ENCODE measurements at places on chromosomes 2 and 18.

DNA sequence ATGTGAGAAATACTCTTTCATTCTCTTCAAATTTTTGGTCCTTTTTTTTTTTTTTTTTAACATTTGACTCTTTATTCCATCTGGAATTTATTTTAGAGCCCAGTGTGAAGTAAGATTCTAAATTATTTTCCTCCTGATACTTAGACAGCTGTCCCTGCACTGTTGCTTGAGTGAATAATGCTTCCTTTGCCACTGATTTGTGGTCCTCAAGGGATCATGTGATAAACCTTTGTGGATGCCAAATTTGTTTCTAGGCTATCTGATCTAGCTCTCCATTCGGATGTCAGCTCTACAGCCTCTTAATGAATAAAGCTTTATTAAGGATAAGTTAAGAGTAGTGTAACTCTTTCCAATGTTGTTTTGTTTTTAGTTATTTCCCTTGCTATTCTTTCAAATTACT is 142.3 kb downstream of the SMAD7 start:
- DNase-seq = no peak

DNA sequence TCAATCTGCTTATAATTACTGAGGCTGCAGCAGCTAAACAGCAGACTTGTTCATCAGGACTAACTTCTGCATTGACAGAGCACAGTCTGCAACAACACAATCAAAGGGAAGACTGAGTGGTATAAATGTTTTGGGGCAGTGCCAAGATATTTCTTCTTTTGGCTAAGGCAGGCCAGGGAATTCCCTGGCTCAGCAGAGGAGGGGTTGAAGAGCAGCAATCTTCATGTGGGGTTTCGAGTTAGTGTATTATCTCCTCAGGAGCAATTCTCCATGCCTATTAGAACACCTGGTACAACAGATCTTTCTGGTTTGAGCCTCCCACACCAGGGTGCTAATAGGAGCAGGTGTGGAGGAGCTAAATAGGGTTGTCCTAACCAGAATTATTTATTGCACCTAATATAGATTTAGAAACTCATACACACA is 103.0 kb upstream of the STK17B start:
- peak; percentile 96 for DNase-seq

- no peak for DNase-seq
These were observed 19.5 kb upstream of the DCDC2C start for GRCh38 chr2:3683748-3684454.

GRCh38 chr2:123073371-123073770 is 951.7 kb upstream of the CNTNAP5 start:
- no peak for DNase-seq

GRCh38 chr18:76972241-76972640 is 149.9 kb downstream of the ZNF236 start:
- no peak for DNase-seq

GRCh38 chr2:164495491-164496223 is 125.6 kb downstream of the GRB14 start:
- DNase-seq = peak; percentile 14

- DNase-seq = peak; percentile 54
These were observed 6.1 kb upstream of the SERPINB8 start for GRCh38 chr18:63963615-63964256.

GRCh38 chr18:9860682-9861081 is 25.1 kb upstream of the TXNDC2 start:
- DNase-seq = no peak

Data from NCI-H1105 treated with DMSO at 0.1 percent for 48 hours (cell line).